ENCODE measurements at places on chromosomes 13 and 19.
A peak's percentile ranks its signal among the peaks of the same experiment; 100 is the strongest.

- no peak overlapping the region for H3K4me3 ChIP-seq
- H3K4me1 ChIP-seq: peaks cover 8% of the 10 kb centered on the region
- H3K36me3 ChIP-seq: no peaks in the 10 kb centered on the region
- H3K27me3 ChIP-seq: no peaks in the 10 kb centered on the region
- DNase-seq: peak; percentile 80
Observed at GRCh38 chr19:54017261-54017660, 25.8 kb downstream of the CACNG6 start.

- H3K27ac ChIP-seq: no peak overlapping the region
- no peaks in the 10 kb centered on the region for H3K36me3 ChIP-seq
- H3K4me1 ChIP-seq: no peaks in the 10 kb centered on the region
- no peaks in the 10 kb centered on the region for H3K27me3 ChIP-seq
Observed at GRCh38 chr13:99366075-99366987, 59.1 kb upstream of the GPR183 start.

DNA sequence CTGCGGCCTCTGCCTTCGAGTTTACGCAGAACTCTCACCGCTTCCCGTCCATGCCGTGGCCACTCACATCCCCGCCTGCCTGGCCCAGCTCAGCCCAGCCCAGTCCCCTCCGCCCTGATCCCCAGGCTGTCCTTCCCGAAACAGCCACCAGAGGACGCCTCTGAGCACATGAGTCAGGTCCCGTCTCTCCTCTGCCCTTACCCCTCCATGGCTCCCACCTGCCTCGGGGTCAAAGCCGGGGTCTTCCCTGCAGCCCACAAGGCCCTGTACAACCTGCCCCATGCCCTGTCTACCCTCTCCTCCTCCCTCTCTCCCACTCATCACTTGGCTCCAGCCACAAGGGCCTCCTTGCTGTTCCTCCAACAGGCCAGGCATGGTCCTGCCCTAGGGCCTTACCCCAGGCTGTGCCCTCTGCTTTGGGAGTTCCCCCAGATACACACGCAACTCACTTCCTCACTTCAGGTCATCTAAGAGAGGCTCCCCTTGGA, 8.1 kb upstream of the SEMA6B start:
- no peak overlapping the region for H3K4me3 ChIP-seq
- no peaks in the 10 kb centered on the region for H3K36me3 ChIP-seq
- H3K27ac ChIP-seq: no peak overlapping the region
- H3K4me1 ChIP-seq: no peaks in the 10 kb centered on the region

DNA sequence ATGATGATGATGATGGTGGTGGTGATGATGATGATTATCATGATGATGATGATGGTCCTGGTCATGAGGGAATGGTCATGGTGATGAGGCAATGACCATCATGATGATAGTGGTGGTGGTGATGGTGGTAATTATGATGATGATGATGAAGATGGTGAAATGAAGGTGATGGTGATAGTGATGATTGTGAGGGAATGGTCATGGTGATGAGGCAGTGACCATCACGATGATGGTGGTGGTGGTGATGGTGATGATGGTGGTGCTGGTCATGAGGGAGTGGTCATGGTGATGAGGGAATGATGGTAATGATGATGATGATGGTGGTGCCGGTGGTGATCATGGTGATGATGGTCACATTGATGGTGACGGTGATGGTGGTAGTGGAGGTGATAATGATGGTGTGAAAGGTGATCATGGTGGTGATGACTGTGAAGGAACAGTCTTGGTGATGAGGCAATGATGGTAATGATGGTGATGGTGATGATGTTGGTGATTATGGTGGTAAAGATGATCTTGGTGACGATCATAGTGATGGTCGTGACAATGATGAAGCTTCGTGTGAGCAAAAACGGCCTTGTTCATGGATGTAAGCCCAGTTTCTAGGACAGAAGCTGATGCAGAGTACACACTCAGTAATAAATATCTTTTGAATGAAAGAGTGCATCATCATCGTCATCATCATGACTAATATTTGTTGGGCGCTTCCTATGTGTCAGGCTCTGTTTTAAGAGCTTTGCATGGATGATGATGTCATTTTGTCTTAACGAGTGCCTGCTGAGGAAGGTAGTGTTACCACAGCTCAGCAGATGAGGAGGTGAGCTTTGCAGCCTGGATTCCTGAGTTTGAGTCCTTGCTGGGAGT, 17.3 kb downstream of the SBK2 start:
- no peak overlapping the region for H3K27ac ChIP-seq
- H3K27me3 ChIP-seq: no peaks in the 10 kb centered on the region
- H3K36me3 ChIP-seq: no peaks in the 10 kb centered on the region
- DNase-seq: peak; percentile 27
- no peaks in the 10 kb centered on the region for H3K4me1 ChIP-seq

DNA sequence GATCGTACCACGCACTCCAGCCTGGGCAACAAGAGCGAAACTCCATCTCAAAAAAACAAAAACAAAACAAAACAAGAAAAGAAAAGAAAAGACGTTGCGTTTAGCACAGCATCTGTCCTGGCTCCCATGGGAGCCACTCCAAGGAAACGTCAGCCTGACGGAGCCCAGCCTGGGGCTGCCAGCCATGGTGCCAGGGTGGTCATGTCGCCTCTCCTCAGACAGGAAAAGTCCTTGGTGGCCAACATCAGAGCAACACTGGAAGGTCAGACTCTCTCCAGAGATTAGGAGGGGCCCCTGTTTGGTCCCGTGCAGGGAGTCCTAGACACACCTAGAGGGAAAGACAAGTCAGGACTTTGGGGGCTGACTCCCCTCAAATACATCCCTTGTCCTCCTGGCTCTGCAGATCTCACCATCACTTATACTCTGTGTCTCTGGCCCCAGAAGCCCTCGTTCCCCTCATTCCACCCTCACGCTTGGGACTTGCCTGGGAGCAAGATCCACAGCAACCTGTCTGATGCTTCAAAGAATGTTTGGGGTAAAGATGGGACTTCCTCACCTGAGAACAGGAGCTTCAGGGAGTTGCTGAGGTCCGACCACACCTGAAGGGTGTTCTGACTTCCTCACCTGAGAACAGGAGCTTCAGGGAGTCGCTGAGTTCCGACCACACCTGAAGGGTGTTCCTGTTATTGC, 9.3 kb downstream of the LILRA4 start:
- no peaks in the 10 kb centered on the region for H3K4me1 ChIP-seq
- no peaks in the 10 kb centered on the region for H3K36me3 ChIP-seq
- H3K27ac ChIP-seq: no peak overlapping the region

DNA sequence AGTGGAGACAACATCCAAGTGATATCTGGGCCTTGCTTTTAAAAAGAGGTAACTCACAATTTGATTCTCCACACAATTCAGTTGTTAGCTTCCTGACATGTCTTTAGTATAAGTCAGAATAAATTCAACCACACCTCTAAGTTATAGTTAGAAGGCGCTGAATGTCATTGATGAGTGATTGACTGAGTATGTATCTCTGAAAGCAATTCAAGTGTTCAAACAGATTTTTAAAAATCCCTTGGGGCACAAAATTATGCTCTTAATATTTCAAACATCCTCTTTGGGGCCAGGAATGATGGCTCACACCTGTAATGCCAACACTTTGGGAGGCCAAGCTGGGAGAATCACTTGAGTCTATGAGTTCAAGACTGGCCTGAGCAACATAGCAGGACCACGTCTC, 137.0 kb upstream of the PRR20A start:
- no peaks in the 10 kb centered on the region for H3K4me1 ChIP-seq
- H3K27ac ChIP-seq: no peak overlapping the region
- H3K36me3 ChIP-seq: no peaks in the 10 kb centered on the region

- no peaks in the 10 kb centered on the region for H3K36me3 ChIP-seq
- H3K4me3 ChIP-seq: no peak overlapping the region
- no peaks in the 10 kb centered on the region for H3K4me1 ChIP-seq
- no peaks in the 10 kb centered on the region for H3K27me3 ChIP-seq
Observed at GRCh38 chr13:38752686-38753085, 65.8 kb downstream of the FREM2 start.

DNA sequence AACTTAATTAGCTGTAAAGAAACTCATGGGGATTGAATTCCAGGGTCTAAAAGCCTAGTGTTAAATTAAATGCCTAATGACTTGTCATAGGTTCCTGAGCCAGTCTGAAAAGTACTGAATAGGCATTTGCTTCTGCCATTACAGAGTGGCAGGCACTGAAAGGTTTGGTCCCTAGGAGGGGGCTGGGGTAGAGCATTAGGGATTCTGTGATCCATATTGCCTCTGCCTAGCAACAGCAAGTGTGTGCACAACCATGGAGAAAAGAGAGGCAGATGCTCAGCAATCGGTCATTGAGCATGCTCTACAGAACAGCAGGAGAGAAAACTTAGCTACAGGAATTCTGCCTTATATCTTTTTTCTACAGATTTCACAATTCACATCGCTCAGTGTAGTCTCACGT, 133.5 kb downstream of the TRPC4 start:
- DNase-seq: no peak
- no peaks in the 10 kb centered on the region for H3K27me3 ChIP-seq
- no peaks in the 10 kb centered on the region for H3K36me3 ChIP-seq

DNA sequence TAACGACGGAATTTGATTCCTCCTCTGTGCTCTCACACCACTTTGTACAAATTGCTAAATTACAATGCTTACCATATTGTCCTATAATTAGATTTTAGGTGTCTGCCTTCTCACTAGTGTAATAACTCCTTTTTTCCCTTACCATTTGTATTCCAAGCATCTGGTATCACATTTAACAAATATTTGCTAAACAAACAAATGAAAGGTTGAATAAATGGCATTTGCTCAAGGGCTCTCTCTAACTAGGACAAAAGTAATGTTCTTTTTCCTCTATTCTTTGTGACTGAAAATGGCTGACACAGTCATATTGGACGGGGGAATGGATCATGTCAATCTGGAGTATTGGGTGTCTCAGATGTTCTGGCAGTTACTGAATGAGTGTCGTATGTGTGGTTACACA, 99.7 kb downstream of the ENOX1 start:
- no peaks in the 10 kb centered on the region for H3K36me3 ChIP-seq
- DNase-seq: no peak
- H3K27me3 ChIP-seq: no peaks in the 10 kb centered on the region
- no peak overlapping the region for H3K27ac ChIP-seq
- H3K4me3 ChIP-seq: no peak overlapping the region

DNA sequence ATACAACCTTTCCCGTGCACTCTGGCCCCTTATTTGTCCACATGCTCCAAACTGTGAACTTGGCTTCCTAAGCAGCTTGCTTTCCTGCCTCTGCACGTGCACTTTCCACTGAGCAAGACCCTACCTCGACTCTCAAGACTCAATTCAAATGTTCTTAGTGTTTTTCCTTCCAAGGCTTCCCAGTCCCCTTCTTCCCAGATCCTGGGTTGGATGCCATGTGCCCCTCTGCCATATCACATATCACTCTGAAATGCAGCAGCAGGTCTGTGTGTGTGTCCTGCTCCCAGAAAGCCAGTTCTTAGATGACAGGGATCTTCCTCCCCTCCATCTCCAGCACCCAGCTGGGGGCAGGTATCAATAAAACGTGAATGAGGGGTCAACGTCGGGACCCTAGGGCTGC, 3.0 kb downstream of the ZNF557 start:
- no peaks in the 10 kb centered on the region for H3K4me1 ChIP-seq
- H3K27ac ChIP-seq: no peak overlapping the region
- no peak for DNase-seq
- peaks cover 58% of the 10 kb centered on the region for H3K36me3 ChIP-seq
- H3K27me3 ChIP-seq: no peaks in the 10 kb centered on the region

GRCh38 chr19:35715981-35716800, 1.6 kb upstream of the KMT2B start:
- peaks cover 8% of the 10 kb centered on the region for H3K36me3 ChIP-seq
- H3K27ac ChIP-seq: peak overlapping the region; percentile 89
- DNase-seq: no peak

DNA sequence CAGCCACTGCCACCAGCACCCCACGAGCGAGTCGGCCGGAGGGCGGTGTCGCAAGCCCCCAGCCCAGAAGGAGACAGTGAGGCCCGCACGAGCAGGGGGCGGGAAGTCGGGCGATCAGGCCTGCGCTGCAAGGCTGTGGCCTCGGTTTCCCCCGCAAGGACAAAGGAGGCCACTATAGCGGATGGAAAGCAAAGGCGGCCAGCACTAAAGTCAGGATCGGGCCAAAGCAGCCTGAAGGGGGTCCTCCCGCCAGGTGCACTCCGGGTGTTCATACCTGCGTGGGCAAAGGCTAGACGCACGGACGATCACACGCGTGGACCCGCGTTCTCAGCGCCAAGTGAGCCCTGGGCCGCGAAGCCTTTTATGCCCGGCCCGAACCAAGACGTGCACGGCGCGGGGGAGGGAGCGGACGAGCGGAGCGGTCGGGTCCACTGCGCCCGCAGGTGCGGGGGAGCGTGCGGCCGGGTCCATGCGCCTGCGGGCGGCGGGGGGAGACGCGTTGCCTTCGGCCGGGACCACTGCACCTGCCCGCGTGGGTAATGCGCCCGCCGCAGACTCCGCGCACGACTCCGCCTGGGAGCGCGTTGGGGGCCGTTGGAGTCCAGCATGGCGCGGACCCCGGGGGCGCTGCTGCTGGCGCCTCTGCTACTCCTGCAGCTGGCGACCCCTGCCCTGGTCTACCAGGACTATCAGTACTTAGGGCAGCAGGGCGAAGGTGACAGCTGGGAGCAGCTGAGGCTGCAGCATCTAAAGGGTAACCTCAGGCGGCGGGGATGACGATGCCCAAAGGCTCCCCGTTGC, at the start of the genes PRDX2 and THSD8:
Gene PRDX2, minus strand, starts transcription at position 335 of the 801 bp plus-strand sequence. CDS start 539 bp downstream, outside the sequence.
Gene THSD8, plus strand, starts transcription at position 604 of the 801 bp plus-strand sequence. Its CDS starts 3 bp downstream, at position 607.
- H3K4me3 ChIP-seq: peak within 1 kb of the TSS; percentile 64
- peak; percentile 90 for DNase-seq
- H3K4me1 ChIP-seq: peaks cover 13% of the 10 kb centered on the region
- H3K27ac ChIP-seq: peak within 1 kb of the TSS; percentile 87

DNA sequence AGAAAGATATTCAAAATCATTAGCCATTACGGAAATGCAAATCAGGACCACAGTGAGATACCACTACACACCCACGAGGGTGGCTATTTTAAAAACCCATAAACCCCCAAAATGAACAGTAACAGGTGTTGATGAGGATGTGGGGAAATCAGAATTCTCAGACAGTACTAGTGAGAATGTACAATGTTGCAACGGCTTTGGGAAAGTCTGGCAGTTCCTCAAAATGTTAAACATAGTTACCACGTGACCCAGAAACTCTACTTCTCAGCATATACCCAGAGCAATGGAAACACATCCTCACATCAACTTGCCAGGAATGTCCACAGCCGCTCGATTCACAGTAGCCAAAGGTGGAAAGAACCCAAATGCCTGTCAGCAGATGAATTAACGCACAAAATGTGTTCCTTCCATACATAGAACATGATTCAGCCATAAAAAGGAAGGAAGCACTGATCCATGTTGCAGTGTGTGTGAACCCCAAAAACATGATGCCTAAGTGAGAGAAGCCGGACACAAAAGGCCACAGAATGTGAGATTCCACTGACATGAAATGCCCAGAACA, 7.0 kb downstream of the PLVAP start:
- no peaks in the 10 kb centered on the region for H3K4me1 ChIP-seq
- no peak overlapping the region for H3K27ac ChIP-seq
- no peaks in the 10 kb centered on the region for H3K36me3 ChIP-seq
- no peaks in the 10 kb centered on the region for H3K27me3 ChIP-seq
- no peak for DNase-seq

GRCh38 chr13:27130223-27130978, 41.2 kb downstream of the USP12 start:
- no peaks in the 10 kb centered on the region for H3K27me3 ChIP-seq
- no peak for DNase-seq
- no peak overlapping the region for H3K4me3 ChIP-seq
- no peaks in the 10 kb centered on the region for H3K36me3 ChIP-seq
- H3K27ac ChIP-seq: no peak overlapping the region

GRCh38 chr19:7743425-7743841, 3.9 kb downstream of the CD209 start:
- no peak overlapping the region for H3K4me3 ChIP-seq
- H3K36me3 ChIP-seq: no peaks in the 10 kb centered on the region
- no peak for DNase-seq

GRCh38 chr13:28819735-28820098, 422 bp upstream of the MTUS2 start:
- peaks cover 45% of the 10 kb centered on the region for H3K27me3 ChIP-seq
- no peak overlapping the region for H3K27ac ChIP-seq
- H3K4me3 ChIP-seq: peak overlapping the region; percentile 26
- no peaks in the 10 kb centered on the region for H3K36me3 ChIP-seq

All from A673 (cell line).